ENCODE measurements at places on chromosomes 16 and 17. TPM values are rescaled to one million over a fixed set of nuclear protein-coding genes. Genes with fewer than 3 reads are reported as not detected.

The SOX8 gene
- 5.1 TPM for polyA plus RNA-seq

The NOD2 gene
- 0.23 TPM for polyA plus RNA-seq

The KRT33B gene
- not detected for polyA plus RNA-seq

The SNRNP25 gene
- polyA plus RNA-seq = 43.0 TPM

The ZMYND15 gene
- polyA plus RNA-seq = 1.0 TPM

DNA sequence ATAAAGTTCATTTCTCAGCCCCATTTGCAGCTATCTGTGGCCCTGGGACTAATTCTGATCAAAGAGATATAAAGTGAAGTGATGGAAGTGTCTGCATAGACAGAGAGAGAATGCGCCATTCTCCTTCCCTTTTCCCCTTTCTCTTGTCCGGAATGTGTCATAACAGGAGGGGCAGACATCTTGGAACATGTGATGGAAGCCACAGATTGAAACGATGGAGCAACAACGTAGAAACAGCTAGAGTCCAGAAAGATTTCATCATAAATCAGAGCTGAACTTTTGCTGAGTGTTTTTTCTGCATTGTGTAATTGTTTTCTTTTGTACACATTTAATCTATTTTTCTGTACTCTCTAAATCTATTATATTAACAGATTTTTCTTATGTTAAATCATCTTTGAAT, 11.3 kb downstream of the ASGR1 start:
- no peak for DNase-seq

- no peak for DNase-seq
These were observed 3.0 kb downstream of the KCNJ12 start for GRCh38 chr17:21379080-21379711.

- no peak for DNase-seq
These were observed 5.4 kb downstream of the HELZ start for GRCh38 chr17:67239597-67239996.

DNA sequence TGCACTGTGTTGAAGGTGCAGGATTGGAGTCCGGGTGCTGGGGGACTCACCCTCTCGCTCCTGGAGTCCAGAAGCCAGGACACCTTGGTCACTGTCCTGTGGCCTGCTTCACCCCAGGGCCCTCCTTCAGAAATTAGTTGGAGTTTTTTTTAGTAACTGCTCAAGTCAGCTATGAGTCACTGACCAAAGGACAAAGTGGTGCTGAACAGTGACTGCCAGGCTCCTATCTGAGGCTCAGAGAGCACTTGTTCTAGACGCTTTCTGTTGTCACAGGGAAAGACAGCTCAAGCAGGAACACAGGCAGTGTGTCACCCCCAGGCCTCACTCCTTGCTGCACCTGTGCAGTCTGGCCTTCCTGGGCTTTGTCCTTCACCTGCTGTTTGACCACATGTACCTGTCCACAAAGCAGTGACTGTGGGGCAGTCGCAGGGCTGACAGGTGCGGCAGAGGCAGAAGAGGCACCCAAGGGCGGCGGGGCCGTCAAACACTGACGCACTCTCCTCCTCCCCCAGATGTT, 4.1 kb upstream of the FAAP100 start:
- no peak for DNase-seq

- no peak for DNase-seq
These were observed 543.7 kb upstream of the CDH11 start for GRCh38 chr16:65665586-65665985.

All from renal pelvis (tissue), 12 donors.